Pancreas (tissue), 10 donors: ENCODE measurements at places on chromosomes 6 and 20. TPM values are rescaled to one million over a fixed set of nuclear protein-coding genes. Genes with fewer than 3 reads are reported as not detected.

- no peak for DNase-seq
Observed at GRCh38 chr6:21357262-21357661, 236.3 kb upstream of the SOX4 start.

DNA sequence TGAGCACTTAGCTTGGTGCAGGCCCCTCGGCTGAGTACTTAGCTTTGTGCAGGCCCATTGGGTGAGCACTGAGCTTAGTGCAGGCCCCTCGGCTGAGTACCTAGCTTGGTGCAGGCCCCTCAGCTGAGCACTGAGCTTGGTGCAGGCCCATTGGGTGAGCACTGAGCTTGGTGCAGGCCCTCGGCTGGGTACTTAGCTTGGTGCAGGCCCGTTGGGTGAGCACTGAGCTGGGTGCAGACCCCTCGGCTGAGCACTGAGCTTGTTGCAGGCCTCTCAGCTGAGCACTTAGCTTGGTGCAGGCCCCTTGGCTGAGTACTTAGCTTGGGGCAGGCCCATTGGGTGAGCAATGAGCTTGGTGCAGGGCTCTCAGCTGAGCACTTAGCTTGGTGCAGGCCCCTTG lies 387.1 kb downstream of the THBS2 start:
- no peak for DNase-seq

GRCh38 chr6:163634211-163635171 lies 220.0 kb downstream of the QKI start:
- DNase-seq: no peak

- DNase-seq: no peak
Observed at GRCh38 chr6:133757335-133757734, 131.6 kb upstream of the TCF21 start.

GRCh38 chr6:133891149-133891926 lies 2.4 kb downstream of the TCF21 start:
- DNase-seq: no peak

DNA sequence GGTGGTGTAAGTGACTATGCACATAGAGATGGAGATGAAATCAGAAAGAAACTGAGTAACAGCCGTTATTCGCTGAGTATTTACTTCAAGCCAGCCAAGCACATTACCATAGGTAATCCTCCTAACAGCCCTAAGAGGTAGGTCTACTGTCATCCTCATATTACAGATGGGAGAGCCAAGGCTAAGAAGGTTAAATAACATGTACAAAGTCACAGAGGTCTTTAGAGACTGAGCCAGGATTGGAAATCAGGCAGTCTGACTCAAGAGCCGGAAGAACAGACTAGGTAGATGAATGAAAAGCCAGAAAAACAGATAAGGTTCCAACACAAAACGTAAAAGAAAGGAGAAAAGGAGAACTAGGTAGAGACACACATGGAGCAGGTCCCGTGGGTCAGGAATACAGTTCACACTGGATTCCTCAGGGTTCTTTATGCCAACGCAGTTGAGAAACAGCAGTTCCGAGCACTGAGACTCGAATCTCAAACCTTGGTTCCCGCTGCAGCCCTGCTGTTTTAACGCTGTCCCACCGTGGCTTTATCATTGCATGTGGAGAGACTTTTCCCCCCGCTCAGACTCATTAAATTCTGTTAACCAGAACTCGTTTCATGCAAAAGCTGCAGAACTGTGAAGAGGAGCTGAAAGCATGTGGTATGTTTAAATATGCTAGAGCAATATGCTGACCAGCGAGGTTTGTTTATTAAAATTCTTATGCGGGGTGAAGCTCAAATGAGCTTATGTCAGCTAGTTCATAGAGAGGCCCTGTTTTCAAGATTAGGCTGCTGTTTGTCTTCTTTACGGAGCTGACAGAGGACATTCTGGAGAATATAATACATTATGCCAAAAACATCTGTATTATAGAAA lies 537.9 kb downstream of the CD83 start:
- no peak for DNase-seq

- DNase-seq: no peak
Observed at GRCh38 chr6:36444470-36444869, 1.7 kb downstream of the KCTD20 start.

DNA sequence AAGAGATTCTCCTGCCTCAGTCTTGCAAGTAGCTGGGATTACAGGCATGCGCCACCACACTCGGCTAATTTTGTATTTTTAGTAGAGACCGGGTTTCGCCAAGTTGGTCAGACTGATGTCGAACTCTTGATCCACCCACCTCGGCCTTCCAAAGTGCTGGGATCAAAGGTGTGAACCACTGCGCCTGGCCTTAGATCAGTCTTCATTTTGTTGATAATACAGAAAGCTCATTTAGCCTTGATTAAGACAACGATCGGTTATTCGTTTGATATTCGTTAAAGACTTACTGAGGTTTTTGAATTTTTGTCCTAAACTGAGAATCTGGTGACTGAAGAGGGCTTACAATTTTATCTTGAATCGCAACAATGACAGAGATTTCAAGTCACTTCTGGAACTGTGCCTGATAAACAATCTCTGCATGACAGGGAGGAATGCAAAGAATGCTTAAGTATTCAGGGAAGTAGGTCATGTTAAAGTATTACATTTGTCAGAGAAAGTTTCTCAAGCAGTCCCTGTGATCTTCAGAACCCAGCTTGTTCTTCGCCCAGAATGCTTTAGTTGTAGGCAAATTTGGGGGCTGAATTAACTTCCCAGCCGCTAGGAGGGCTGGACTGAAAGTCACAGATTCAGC lies 14.8 kb downstream of the AKAP12 start:
- no peak for DNase-seq

GRCh38 chr20:14553774-14554534 lies 216.5 kb upstream of the FLRT3 start:
- no peak for DNase-seq

GRCh38 chr6:113696960-113697359 lies 160.2 kb upstream of the MARCKS start:
- no peak for DNase-seq

GRCh38 chr6:7261032-7261841 lies 51.8 kb downstream of the SSR1 start:
- peak; percentile 87 for DNase-seq

GRCh38 chr20:25283221-25283951 lies 35.5 kb downstream of the PYGB start:
- DNase-seq: peak; percentile 20

GRCh38 chr6:165880686-165881085 lies 217.6 kb upstream of the PDE10A start:
- DNase-seq: no peak

- DNase-seq: no peak
Observed at GRCh38 chr6:156600678-156601077, 176.5 kb upstream of the ARID1B start.

- no peak for DNase-seq
Observed at GRCh38 chr6:145204301-145204700, 531.0 kb downstream of the EPM2A start.

DNA sequence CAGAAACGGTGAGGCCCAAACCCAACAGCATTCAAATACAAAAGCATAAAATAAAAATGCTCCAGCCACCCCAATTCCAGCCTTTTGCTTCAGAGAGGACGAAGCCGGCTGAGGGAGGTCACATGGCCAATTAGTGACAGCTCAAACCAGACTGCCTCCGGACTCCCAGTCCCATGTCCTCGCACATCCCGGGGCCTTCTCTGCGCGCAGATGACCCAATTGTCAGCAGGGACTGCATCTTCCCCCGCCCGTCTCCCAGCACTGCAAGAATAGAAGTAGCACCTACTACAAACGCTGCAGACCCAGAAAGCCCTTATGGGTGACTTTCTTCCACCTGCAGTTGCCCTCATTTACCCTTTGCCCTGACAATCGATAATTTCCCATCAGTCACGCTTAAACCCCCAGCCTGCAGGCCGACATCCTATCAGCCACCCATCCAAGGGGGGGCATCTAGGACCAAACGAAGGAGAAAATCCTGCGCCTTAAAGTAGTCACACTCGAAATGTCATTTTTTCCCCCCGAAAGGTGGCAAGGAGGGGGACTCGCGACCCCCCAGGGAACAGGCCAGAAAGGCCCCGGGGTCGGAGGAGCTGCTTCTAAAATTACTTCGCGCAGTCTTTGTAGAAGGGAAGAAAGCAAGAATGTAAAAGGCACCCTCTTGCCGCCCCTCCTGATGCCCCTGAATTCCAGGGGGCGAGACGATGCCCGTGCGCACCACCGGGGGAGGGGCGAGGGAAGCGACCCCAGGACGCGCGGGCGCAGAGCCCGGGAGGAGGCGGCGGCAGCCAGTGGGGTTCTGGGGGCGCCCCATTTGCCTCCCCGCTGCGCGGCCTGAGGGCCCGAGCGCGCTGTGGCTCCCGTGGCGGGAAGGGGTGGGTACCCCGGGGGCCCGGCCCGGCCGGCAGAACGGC lies 792 bp downstream of the SLC23A2 start:
- peak; percentile 18 for DNase-seq

GRCh38 chr20:14882157-14882556 lies 544.7 kb upstream of the FLRT3 start:
- no peak for DNase-seq

The EFCAB8 gene
- total RNA-seq: 0.19 TPM

The ACTL10 gene
- total RNA-seq: 2.7 TPM

The ARHGAP40 gene
- not detected for total RNA-seq

The TSHZ2 gene
- 3.4 TPM for total RNA-seq
